ENCODE measurements at places on chromosomes 16 and 17.
A peak's percentile ranks its signal among the peaks of the same experiment; 100 is the strongest.

DNA sequence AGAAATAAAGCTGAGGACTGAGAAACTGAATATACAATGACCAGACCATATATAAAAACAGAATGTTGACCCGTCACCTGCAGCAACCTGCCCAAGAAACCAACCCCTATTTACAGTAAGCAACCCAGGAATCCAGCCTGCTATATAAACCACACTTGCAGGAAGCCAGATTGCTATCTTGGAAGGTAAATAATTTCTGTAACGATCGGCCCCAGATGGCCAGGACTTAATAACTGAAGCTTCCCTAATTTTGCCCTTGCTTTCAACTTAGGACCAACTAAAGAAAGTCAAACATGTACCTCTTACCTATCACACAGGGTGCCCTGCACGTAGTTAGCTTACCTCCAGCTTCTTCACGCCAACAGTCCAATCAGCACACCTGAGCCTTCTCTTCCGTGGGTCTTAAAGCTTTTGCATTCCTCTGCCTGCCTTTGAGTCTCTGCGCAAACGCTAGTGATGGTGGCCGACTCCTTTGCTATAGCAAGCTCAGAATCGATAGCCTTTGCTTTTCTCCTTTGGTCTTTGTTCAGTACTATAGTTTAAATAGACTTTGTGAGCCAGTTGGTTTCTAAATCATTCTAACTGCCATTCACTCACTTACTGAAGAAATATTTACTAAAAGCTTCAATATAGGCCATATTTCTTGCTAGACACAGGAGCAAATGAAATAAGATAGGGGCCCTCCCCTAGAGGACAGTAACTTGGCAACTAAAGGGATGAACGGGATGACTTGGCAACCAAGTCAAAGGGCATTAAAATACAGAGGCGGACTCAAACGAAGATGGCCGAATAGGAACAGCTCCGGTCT, 31.3 kb downstream of the MPHOSPH6 start:
- DNase-seq = no peak

- DNase-seq = peak; percentile 15
Observed at GRCh38 chr17:58756246-58757161, 850 bp downstream of the PPM1E start.

DNA sequence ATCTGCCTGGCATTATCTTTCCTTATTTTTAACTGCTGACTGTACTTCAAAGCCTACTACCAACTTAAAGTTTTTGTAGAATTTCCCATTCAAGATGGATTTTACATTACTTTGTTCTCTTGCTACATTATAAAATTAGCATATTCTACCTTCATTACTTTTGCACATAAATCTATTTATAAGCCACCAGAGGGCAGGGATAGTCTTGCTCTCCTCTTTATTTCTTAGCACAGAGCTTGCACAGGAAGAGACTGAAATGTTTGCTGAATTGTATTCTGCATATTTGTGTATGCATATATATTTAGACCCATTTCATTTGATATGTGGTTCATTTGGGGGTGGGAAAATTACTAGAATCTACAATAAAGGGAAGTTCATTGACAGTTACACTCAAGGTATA, 108.0 kb downstream of the SKAP1 start:
- no peak for DNase-seq

DNA sequence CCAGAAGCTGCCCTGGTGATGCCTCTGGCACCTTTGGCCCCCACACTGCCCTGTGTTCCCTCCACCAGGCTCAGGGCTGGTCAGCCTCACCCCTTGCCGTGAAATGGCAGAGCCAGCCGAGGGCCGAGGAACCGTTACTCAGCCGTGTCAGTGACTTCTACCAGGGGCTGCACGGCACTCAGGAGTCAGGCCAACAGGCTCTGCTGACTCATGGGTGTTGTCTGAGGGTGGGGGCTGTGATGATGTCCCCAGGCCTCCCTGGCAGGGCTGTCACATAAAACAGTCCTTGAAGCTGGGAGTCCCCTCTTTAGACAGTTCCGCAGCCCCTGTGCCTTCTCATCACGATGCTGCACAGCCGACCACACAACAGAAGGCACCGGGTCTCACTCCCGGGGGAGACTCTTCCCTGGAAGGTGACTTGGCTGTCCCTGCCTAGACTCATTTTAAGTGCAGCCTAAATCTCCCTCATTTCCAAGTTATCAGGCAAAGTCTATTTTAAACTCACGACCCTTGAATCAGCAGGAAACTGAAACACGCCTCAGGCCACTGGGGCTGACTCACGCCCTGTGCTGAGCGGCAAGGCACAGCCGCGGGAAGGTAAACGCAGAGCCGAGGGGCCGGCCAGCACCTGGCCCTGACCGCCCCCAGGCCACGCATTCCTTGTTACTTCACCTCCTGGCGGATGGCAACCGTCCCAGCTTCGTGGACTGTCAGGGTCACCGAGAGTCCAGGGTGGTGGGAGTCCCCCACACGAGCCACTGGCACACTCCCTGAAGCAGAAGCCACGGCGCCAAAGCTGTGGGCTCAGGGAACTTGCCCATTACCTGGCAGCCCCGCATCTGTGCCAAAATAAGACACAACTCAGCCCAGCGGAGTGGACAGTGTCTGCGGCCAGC, 102.6 kb downstream of the ZNF778 start:
- no peak for DNase-seq

DNA sequence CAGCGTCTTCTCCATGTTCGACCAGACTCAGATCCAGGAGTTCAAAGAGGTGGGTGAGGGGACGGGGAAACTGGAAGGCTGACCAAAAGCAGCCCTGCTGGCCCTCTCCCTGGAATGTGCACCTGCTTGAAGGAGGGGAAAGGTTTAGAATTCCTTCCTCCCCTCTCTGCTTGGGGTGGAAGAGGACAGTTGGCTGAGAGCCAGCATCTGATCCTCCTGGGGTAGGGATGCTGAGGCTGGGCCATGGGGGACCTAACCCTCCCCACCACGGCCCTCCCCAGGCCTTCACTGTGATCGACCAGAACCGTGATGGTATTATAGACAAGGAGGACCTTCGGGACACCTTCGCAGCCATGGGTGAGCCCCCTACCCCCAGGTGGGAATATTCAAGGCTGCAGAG, 1.3 kb downstream of the MYL11 start:
- no peak for DNase-seq

- no peak for DNase-seq
Observed at GRCh38 chr17:77441940-77442339, 301.2 kb downstream of the SEC14L1 start.

GRCh38 chr17:36934144-36934691, 3.1 kb upstream of the LHX1 start:
- DNase-seq = no peak

DNA sequence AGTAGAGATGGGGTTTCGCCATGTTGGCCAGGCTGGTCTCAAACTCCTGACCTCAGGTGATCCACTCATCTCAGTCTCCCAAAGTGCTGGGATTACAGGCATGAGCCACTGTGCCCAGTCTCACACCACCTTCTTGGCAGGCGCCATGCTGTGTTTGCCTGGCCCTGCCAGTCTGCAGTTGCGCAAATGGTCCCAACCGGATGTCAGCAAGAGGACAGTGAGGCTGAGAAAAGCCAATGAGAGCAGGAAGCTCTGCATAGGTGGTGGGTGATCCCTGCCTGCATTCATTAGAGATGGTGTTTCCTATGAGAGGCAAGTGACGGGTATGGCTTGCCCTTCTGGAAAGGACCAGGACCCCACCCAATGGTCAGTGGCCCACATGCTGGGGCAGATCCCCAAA, 59.3 kb downstream of the PECAM1 start:
- no peak for DNase-seq

DNA sequence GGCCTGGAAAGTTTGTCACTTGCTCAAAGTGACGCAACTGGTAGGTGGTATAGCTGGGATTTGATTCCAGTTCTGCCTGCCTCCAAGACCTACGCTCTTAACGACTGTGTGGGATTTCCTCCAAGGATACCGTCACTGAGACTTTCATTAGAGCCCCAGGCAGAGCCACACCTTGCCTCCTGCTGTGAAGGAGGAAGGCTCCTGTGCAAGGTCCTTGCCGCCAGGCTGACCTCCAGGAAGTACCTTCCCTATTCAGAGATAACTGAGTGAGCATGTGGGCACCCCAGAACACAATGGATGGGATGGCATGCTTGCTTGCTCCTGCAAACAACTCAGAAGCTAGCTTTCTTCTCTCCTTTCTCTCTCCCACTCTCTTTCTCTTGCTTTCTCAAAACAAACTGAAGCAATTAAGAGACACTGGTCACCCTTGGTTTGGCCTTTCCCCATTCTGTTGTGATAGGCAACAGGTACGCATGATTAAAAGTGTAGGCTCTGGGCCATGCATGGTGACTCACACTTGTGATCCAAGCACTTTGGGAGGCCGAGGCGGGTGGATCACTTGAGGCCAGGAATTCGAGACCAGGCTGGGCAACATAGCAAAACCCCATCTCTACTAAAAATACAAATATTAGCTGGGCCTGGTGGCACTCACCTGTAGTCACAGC, 30.7 kb downstream of the CACNG3 start:
- DNase-seq = no peak

DNA sequence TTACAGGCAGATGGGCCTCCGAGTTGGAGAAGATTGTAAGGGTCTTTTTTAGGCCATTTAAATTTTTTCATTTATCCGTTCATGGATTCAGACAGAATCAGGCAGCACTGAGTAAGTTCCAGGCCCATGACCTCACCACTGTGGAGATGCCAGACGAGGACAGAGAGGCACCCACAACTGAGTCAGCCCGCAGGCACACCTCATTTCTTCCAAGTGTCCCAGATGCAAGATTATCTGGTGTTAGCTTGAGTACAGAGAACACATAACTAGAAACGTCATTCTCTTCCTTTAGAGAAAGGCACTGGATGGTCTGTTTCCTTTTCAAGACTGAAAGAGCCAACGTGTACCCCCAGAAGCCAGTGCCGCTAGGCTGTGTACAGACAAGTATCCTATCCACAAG, 16.9 kb downstream of the CLEC16A start:
- no peak for DNase-seq

DNA sequence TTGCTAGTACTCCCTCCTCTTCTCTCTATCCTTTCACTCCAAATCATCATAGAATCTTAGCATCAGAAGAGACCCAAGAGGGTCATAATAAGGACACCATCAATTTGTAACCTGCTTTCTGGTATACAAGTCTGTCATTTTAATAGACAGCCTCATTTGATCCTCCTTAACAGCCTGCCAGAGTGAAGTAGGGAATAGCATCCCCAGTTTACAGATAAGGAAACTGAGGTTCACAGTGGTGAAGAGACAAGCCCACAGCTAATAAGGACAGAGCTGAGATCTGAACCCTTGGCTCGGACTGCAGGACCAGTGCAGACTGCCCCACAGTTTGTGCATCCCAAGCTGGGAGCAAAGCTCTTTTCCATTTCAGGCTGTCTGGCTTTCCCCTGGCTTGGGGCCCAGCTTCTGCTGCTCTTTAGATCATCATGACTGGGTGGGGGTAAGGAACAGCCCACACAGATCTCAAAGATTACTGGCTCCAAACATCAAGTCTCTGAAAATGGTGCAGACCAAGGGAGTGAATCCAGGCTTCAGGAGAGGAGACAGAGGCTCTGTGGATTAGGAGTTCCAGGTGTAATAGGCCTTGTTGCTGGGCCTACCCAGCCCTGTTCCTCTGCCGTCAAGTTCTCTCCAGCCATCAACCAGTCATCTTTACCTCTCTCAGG, 10.3 kb upstream of the IGFBP4 start:
- DNase-seq = no peak

- DNase-seq = no peak
Observed at GRCh38 chr17:8057691-8058114, 18.8 kb downstream of the ALOX15B start.

DNA sequence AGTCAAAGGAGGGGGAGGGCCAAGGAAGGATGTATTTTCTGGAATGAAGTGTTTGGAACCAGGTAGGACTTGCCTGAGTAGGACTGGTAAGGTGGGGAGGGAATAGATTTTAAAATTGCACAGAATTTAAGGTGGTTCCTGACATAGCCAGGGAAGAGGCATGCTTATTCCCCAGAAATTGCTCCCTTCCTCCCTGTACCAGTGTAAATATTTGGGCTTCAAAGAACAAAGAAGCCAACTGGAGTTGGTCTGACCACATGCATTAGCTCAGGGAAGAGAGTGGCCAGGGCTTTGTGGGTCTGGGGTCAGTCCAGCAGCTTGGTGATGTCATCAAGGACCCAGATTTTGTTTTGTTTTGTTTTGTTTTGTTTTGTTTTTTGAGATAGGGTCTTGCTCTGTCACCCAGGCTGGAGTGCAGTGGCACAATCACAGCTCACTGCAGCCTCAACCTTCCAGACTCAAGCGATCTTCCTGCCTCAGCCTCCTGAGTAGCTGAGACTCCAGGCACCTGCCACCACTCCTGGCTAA, 9.3 kb upstream of the MRTFB start:
- no peak for DNase-seq

GRCh38 chr17:47686664-47687327, 7.2 kb upstream of the TBKBP1 start:
- no peak for DNase-seq

- DNase-seq = no peak
Observed at GRCh38 chr17:61457226-61457983, 5.2 kb downstream of the TBX4 start.

Measured in activated B cell treated with CpG ODN at 0.5 μM for 24 hours (primary cell).